Stimulated activated CD4-positive, alpha-beta T cell treated with anti-CD3 and anti-CD28 coated beads, Interleukin-4, amount 100 ng/mL, for 24 hours (primary cell): ENCODE measurements at places on chromosomes 13 and 19.

GRCh38 chr19:43305642-43306041 lies 36.3 kb upstream of the PSG9 start:
- no peak for DNase-seq

DNA sequence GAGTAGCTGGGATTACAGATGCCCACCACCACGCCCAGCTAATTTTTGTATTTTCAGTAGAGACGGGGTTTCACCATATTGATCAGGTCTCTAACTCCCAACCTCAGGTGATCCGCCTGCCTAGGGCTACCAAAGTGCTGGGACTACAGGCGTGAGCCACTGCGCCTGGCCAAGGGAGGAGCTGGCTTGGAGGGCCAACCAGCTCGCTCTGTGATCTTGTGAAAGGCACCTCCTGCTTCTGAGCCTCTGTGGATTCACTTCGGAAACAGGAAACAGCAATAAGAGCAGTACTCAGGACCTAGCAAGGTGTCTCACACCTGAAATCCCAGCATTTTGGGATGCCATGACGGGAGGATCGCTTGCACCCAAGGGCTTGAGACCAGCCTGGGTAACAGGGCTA lies 2.0 kb upstream of the ELL start:
- DNase-seq: no peak

DNA sequence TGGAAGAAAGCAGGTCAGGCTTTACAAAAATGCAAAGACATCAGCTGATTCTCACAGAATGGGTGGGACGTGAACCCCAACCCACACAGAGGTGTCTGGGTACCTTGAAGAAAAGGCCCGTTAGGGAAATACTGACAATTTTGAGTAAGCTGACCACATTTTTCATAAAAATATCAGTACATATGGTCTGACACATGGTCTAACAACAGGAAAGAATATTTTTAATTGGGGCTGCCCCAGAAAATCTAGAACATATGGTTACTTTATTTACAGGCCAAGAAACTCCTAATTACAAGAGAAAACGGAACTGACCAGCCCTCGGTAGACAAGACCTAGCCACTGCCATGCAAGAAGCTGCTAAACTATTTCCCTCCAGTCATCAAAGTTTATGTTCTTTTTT lies 48.7 kb upstream of the ITM2B start:
- DNase-seq: no peak

DNA sequence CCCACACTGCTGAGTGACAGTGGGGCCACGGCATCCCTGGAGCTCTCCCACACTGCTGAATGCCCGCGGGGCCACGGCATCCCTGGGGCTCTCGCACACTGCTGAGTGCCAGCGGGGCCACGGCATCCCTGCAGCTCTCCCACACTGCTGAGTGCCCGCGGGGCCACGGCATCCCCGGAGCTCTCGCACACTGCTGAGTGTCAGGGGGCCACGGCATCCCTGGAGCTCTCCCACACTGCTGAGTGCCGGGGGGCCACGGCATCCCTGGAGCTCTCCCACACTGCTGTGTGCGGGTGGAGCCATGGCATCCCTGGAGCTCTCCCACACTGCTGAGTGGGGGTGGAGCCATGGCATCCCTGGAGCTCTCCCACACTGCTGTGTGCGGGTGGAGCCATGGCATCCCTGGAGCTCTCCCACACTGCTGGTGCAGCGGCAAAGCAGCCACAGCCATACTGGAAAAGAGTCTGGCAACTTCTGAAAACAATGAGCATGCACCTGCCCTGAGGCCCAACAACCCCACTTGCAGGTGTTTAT lies 8.6 kb downstream of the TUBGCP3 start:
- DNase-seq: no peak

GRCh38 chr13:101654883-101655282 lies 202.4 kb downstream of the ITGBL1 start:
- DNase-seq: no peak

- no peak for DNase-seq
These were observed 14.8 kb upstream of the EID2 start for GRCh38 chr19:39554701-39555311.

DNA sequence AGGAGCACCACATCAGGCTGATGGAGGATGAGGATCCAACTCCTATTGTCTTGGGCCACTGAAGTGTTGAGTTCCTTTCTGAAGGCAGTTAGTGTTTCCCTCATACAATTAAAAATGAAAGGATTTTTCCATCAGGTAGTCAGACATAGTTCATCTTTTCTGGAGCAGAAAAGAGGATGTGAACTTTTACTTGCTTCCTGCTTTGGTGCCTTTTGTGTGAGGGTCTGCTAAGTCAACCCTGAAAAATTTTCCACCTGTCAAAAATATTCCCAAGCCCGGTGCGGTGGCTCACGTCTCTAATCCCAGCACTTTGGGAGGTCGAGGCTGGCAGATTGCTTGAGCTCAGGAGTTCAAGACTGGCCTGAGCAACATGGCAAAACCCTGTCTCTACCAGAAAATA lies 43.9 kb downstream of the RGCC start:
- DNase-seq: no peak

DNA sequence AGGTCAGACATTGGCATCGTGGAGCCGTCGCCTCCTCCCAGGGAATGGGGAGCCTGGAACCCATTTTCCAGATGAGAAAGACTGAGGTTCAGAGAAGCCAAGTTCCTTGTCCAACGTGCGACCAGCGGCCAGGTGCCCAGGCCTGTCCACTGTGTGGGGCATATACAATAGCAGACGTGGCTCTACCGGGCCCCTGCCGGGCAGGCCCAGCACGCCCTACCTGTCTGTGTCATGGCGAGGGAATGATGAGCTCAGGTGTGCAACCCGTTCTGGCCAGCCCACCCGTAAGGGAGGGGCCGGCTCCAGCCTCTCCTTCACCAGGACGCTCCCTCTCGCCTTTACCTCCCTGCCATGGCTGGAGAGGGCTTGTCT lies 837 bp downstream of the GNA15 start:
- no peak for DNase-seq

- DNase-seq: no peak
These were observed 9.8 kb downstream of the LRRC4B start for GRCh38 chr19:50558449-50558848.

DNA sequence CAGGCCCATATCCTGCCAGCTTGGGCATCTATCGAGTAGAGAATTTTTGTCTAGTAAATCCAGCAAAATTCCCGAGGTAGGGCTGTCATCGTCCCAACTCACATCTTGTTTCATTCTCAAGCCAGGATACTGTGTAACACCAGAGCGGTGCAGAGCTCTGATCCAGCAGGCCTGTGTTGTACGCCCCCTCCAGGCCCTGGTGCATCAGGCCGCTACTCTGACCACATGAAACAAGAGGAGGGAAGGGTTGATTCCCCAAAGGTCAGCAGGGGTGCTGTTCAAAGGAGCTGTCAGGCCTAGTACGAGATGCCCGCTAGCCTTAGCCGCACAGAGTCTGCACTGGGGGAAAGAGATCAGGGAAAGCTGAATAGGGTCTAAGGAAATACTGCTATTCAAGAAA lies 276.0 kb downstream of the SLC7A1 start:
- no peak for DNase-seq

GRCh38 chr13:48583859-48584311 lies 51.0 kb upstream of the RCBTB2 start:
- DNase-seq: no peak

GRCh38 chr13:35796623-35797022 lies 320.1 kb upstream of the MAB21L1 start:
- DNase-seq: no peak

- no peak for DNase-seq
These were observed 407.8 kb downstream of the LIG4 start for GRCh38 chr13:107807306-107808073.

DNA sequence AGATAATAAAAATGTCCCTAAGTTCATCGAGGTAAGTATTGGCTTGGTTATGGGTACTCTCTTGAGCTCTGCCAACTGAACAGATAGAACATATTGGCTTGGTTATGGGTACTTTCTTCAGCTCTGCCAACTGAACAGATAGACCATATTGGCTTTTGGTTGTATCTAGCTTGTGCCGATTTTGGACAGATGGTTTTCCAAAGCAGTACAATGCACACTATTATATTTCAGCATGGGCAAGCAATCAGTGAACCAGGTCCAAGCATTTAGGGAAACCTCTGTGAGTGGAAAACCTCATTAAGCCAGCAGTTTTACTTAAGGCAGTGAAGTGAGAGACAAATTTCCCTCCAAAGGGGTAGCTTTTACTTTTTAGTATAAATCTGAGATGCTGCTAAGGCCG lies 1440.5 kb upstream of the SPRY2 start:
- DNase-seq: no peak

DNA sequence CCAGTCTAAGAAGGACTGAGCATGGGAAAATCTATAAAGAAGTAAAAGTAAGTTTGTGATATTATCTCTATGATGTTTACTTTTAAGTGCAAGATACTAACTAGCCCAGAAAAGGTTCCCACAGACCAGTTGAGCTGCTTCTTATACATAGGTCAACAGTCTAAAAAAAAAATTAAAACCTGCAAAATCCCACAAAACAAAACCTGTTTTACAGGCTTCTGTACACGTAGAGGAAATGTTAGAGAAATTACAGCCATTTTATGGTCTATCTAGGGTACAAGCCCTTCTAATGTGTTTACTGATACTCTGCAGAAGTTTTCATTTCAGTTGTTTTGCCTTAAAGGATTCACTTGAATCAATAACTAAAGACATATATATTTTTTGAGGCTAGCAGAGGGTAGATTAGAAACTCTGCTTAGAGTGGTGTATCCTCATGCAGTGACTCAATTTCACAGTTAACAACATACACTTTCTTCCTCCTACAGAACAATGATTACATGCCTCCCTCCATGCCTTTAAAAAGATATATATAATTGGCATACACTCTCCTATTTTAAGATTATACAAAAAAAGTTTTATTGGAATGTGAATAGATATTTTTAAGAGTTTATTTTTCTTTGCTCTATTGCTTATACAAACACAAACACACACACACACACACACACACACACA lies 43.9 kb downstream of the CAB39L start:
- DNase-seq: no peak

DNA sequence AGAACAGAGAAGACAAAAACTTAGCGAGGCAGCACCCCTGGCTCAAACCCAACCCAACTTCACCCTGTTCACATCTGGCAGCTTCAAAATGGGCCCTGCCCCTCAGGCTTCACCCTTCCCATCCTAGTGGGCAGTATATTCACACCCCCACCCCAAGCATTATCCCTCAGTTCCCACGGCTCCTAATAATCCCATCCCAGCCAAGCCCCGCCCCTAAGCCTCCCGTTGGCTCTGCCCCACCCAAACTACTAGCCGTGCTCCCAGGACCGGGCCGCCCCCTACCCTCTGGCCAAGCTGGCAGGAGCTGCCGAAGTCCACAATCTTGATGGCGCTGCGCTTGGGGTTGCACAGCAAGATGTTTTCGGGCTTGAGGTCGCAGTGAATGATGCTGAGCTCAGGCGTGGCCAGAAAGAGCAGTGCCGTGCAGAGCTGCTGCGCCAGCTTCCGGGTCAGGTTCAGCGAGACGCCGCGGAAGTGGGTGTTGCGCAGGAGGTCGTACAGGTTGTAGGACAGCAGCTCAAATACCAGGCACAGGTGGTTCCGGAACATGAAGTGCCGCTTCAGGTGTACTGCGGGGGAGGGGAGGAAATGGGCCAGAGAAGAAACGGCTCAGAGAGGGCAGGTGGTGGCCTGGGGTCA lies 5.8 kb downstream of the DYRK1B start:
- DNase-seq: no peak

- DNase-seq: no peak
These were observed 11.6 kb upstream of the CLDN10 start for GRCh38 chr13:95540888-95541287.

DNA sequence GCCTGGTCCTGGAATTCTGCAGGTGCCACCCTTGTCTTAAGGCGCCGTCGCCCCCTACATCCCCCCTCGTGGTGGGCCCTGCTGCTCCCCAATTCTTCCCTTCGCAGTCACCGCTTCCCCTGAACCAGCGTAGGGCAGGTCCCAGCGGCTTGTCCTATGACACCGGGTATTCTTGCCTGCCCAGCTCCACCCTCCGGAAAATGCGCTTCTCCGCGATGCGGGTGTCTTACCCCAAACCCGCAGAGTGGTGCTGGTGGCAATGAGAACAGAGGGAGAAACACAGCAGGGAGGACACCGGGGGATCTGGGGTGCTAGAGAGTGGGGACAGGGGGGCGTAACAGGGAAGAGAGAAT lies 9.0 kb downstream of the ZNF808 start:
- DNase-seq: peak; percentile 57
